DND-41 (cell line): ENCODE measurements at places on chromosomes 16 and 17.
A peak's percentile ranks its signal among the peaks of the same experiment; 100 is the strongest.

GRCh38 chr17:79980246-79981043 lies 55.2 kb downstream of the TBC1D16 start:
- no peak for DNase-seq

- no peak for DNase-seq
Observed at GRCh38 chr17:7097940-7098339, 16.7 kb downstream of the ASGR2 start.

DNA sequence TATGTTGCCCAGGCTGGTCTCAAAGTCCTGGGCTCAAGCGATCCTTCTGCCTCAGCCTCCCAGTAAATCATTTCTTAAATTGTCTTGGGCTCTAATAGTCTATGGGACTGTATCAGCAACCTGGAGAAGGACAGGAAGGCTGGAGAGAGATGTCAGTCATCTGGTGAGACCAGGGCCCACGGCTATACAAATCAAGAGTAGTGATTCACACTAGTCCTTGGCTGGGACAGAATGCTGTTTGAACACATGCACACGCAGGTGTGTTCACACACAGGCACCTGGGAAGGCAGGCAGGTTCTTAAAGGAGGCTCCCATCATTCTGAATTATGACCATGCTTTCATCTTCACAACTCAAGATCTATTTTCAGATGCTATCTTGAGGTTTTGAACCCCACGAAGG lies 14.1 kb downstream of the NQO1 start:
- DNase-seq = no peak

GRCh38 chr17:47119746-47120520 lies 69.2 kb downstream of the CDC27 start:
- DNase-seq = no peak

DNA sequence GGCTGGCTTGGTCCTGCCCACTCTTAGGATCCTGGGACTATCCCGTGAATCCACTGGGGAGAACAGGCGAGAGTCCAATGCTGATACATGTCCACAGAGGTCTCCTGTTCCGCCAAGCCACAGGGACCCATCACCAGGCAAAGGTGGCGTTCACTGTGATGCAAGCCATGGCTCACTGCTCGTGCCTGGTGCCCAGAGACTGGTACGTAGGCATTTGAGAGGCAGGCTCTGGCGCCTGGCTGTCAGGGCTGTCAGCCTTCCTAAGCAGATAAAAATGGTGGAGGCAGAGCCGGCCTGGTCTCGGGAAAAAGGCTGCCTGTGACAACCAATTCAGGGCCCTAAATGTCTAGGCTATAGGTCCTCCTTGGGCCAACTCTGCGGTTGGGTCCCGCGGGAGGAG lies 2329.0 kb downstream of the TP53TG3F start:
- DNase-seq = no peak

DNA sequence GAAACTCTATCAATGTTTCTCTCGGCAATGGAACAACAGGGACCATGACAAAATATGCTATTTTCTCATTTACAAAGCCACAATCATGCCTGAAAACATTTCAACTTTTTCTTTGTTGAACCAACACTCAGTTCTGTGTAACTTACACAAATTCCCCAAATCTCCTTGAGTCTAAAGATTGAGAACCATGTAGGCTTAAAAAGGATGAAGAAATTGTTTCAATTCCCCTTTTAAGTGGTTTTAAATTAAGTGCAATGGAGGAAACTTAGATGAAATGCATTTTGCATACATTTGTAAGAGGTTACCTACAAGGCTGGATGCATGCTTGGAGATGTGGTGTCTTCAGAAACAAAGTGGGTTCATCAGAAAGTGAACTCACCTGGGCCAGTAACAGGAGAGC lies 566.4 kb upstream of the CDH11 start:
- DNase-seq = no peak

GRCh38 chr16:29789775-29790182 lies 772 bp upstream of the KIF22 start:
- no peak for DNase-seq

GRCh38 chr17:32558997-32559650 lies 72.3 kb downstream of the CDK5R1 start:
- no peak for DNase-seq

- DNase-seq = peak; percentile 38
Observed at GRCh38 chr16:57600048-57600835, 28.2 kb upstream of the ADGRG1 start.

DNA sequence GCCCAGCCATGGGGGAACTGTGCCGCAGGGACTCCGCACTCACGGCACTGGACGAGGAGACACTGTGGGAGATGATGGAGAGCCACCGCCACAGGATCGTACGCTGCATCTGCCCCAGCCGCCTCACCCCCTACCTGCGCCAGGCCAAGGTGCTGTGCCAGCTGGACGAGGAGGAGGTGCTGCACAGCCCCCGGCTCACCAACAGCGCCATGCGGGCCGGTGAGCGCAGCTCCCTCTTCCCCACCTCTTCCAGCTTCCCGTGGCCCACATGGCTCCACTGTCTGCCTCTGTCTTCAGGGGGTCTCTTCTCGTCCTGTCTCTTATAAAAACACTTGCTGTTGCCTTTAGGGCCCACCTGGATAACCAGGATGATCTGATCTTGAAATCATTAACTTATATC lies 11.6 kb downstream of the CARD14 start:
- DNase-seq = no peak

DNA sequence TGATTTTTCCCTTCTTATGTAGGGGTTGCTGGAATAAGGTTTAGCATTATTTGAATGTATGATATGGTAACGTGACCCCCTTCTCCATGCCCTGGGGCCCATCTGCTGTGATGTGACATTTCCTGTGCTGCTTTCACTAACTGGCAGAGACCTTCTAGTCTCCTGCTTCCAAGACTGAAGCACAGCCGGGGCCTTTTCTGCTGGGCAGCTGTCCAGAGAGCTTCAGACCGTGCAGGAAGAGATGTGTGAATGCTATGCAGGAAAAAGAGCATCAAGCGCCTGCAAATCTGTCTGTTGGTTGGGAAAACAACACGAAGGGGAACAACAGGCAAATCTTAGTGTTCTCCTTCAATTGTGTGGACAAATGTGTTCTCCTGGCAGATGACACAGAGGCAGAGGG lies 128.5 kb downstream of the SPACA3 start:
- no peak for DNase-seq

DNA sequence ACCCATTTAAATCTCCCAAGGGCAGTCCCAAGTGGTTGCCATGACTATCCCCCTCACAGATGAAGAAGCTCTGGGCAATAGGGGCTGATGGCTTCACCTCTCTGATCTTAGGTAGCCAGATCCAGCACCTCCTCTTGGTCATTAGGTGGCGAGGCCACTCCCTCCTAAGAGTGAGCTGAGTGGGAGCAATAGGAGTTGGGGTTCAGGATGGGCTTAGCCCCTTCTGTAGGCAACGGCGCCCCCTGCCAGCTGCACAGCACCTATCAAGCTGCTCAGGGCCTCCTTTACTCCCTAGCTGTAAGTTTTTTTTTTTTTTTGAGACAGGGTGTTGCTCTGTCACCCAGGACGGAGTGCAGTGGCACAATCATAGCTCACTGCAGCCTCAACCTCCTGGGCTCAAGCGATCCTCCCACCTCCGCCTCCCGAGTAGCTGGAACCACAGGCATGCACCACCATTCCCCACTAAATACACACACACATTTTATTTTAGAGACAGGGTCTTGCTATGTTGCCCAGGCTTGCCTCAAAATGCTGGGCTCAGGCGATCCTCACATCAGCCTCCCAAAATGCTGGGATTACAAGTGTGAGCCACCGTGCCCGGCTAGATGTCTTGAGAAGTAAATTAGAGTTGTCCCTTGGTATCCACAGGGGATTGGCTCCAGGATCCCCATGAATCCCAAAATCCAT lies 3.5 kb upstream of the RRAD start:
- DNase-seq = peak; percentile 49

- DNase-seq = no peak
Observed at GRCh38 chr17:76154936-76155845, 14.1 kb upstream of the FOXJ1 start.

DNA sequence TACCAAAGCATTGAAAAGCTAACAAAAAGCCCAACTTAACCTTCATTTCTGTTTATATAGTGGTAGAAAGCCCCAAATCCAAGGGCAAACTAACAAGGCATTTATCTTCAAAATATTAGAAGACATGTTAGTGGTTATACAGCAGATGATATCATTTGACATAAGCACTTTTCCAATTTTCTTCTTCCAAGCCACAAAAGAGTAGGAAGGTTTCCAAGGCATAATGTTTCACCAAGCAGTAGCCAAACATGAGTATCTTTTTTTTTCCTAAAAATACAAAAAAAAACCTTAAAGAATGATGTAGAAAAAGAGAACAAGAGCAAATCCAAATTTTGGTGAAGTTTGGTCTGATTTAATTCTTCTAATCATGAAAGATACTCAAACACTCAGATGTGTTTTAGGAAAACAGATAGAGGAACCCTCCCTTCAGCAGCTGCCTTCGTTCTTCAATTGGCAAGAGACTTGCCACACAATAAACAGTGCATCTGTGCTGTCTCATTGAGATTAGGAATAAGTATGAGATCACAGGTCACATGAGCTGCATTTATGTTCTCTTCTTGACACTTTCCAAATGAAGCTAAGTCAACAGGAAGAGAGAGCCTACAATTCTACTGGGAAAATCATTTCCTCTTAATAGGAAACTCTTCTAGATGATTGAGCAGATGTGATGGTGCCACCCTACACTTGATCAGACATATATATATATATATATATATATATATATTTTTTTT lies 106.7 kb downstream of the TTC19 start:
- no peak for DNase-seq

- no peak for DNase-seq
Observed at GRCh38 chr17:10081571-10082169, 116.7 kb downstream of the GAS7 start.

GRCh38 chr16:83952940-83953795 lies at the start of gene OSGIN1:
Gene OSGIN1 (plus strand): TSS chr16:83953240. CDS start chr16:83957672, 4,432 bp downstream.
- peak; percentile 74 for DNase-seq

DNA sequence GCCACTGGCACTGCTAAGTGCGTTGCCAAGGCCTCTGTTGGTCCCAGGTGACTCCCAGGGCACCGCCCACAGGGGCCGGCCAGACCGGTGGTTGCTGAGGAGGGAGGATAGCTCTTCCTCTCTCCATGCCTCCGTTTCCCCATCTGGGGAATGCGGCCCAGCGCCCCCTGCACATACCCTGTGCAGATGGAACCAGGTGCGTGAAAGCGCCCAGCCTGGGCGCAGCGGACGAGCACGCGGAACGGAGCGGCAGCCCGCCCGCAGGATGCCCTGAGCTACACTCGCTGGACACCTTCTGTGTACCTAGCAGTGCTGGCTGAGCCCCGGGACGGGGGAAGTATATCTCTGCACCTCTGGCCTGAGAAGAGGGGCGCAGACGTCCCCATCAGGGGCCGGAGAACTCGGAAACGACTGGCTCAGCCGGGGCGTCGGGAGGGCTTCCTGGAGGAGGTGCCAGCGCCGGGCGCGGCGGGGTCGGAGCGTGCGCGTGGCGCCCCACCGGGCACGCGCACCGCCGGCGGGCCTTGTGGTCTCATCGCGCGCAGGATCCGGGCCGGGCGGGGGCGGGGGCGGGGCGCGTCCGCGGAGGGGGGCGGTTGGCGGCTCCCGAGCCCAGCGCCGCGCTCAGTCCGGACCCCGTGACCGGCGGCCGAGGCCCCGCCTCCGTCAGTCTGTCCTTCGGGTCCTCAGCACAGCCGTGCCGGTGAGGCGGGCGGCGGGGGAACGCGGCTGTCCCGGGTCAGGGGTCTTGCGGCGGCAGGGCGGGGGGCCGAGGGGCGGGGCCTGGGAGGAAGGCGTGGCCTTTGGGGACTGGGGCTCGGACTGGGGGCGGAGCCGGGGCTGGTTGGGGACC lies at the start of the genes CCDC78 and HAGHL:
Gene CCDC78, minus strand, starts transcription at position 6 of the 853 bp plus-strand sequence. CDS start 76 bp downstream, outside the sequence.
Gene HAGHL, plus strand, starts transcription at position 669 of the 853 bp plus-strand sequence. CDS start 404 bp downstream, outside the sequence.
- peak; percentile 72 for DNase-seq

DNA sequence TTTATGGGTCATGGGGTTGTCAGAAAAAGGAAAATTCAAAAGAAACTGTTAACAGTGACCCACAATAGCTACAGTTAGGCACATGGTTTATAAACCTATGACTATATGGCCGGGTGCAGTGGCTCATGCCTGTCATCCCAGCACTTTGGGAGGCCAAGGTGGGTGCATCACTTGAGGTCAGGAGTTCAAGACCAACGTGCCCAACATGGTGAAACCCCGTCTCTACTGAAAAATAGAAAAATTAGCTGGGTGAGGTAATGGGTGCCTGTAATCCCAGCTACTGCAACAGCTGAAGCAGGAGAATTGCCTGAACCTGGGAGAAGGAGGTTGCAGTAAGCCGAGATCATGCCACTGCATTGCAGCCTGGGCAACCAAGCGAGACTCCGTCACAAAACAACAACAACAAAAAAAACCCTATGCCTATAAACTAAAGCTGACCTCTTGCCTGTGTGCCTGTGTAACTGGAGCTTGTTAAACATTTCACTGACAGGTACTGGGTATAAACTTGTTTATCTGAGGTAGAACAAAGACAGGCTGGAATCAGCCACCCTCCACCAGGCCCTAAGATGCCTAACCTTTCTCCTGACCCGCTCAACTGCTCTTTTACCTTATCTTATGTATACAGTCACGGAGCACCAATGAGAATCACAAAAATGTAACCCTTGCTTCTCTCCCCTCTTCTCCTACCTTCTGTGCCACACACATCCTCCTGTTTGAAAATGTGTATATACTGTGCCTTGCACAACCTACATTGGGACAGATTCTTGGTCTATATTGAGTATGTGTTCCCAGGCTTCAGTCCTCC lies 62.9 kb upstream of the ATF7IP2 start:
- no peak for DNase-seq

- no peak for DNase-seq
Observed at GRCh38 chr17:48502901-48503300, 27.9 kb downstream of the HOXB1 start.

GRCh38 chr17:61314368-61315078 lies 85.1 kb upstream of the TBX2 start:
- DNase-seq = no peak
